GM04503 (cell line): ENCODE measurements at places on chromosomes 12 and 14.

GRCh38 chr12:59695379-59695778 is 99.5 kb downstream of the SLC16A7 start:
- DNase-seq = peak; percentile 31

- no peak for DNase-seq
Observed at GRCh38 chr12:31533470-31533869, 57.5 kb downstream of the DENND5B start.

DNA sequence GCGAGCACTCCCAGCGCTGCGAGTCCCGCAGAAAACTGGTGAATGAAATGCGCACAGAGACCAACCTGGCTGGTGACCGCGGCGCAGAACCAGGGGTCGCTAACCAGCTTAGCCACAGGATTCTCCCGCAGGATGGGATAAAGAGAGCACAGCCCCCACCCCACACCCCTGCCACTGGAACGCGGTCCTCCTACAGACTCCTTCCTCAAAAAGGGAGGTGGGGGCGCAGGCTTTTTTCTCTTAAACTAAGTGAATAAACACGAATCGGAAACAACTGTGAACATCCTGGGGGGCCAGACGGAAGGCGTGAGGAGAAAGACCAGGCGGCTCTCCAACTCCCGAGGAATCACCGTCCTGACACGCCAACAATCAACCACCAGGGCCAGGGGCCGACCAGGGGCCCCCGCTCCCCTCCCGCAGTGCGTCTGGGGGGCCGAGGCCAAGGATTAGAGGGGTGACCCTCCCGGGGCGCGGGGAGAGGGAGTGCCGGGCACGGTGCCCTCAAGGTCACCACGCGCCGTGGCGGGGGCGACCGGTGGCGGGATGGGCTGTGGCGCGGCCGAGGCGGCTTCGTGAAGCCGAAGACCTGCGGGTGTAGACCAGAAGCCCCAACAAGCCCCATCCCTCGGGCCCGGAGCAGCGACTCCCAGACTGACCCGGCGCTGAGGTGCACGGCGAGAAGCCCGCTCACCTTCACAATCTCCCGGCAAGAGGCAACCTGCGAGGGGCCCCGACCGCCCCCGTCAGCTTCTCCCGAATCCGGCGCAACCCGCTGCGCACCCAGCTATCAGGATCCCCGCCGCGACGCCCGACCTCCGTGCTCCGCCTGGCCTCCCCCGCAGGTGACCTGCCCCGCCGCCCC is 704 bp downstream of the ATP2B1 start:
- no peak for DNase-seq

DNA sequence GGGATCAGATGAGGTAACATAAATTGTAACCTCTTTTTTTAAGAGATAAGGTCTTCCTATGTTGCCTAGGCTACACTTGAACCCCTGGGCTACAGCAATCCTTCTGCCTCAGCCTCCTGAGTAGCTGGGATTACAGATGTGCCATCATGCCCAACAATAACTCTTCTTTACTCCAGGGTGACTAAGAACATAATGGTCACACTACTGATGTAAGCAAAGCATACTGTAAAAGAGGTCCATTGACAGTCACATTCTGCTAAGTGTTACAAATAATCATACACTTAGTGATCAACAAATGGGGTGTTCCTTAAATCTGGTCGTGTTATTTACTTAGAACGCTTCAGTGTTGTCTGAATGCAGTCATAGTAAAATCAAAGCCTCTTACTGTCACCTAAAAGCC is 68.9 kb downstream of the EPS8 start:
- no peak for DNase-seq

GRCh38 chr12:1593174-1594005 is 991 bp downstream of the FBXL14 start:
- DNase-seq = no peak

- no peak for DNase-seq
Observed at GRCh38 chr14:85811340-85811739, 281.4 kb downstream of the FLRT2 start.

DNA sequence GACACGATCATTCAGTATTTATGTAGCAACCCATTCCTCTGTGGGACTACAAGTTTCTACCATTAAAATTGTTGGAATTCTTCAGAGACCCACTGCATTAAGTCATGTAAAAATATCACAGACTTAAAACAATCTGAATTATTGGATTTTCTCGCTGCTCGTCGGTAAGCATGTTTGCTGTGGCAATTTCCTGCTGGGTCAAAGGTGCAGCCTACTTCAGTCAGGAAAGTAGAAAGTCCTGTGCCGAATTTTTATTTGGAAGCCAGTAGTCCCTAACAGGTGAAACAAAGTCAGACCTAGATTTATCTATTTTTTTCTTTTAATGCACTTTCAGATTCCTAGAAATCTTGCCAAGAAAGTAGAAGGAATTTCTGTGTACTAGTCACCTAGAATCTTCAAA is 110.4 kb upstream of the MYL2 start:
- no peak for DNase-seq

DNA sequence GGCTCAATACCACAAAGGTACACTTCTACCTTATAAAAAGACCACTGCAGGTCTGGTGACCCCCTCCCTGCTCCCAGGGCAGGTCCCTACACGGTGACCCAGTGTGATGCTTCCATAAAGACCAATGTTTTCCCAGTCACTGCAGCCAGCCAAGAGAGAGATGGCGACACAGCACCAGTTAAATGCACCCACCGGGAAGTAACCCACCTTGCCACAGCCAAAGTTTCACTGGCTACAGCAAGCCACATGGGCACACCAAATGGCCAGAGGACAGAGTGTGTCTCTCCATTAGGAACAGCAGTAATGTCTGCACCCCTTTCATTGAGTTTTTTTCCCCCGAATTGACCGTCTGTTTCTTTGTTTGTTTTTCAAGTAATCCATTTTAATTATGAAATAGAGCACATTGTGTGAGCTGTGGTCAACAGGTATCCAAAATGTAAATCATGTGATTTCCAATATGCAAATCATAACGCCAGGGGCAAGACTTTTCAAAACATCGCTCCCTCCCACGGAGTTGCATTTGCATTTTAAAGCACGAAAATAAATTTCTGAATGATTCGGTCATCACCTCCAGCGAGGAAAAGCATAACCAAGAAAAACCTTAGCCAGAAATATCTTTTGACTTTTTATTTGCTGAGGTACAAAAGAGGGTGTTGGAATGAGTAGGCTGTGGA is 48.9 kb upstream of the EML1 start:
- DNase-seq = no peak

DNA sequence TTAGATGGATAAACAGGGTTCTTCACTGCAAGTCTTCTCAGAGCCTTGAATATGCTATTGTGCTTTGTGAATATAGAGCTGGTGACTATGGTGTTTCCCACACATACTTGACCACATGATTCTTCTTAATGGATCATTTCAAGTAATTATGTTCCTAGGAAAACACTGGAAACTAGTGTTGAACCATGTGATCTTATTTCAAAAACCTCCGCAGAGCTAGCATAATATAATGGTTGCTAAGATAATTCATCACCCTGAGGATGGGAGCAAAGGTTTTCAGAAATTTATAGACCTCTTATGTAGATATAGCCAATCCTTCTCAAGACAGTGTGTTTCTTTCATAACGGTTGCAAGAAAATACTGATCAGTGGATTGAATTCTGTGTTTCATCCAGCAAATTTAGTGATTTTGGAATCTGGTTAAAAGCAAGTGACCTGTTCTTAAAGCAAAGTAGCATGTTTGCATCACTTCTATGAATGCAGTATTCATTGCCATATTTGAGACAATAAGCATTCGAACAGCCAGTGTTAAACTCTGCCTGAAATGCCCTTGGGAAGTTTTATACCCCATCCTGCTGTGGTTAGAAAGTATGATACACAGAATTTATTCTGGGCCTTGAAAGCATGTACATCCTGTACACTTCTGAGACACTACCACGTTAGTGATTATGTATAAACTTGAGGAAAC is 341.0 kb upstream of the E2F7 start:
- DNase-seq = no peak

DNA sequence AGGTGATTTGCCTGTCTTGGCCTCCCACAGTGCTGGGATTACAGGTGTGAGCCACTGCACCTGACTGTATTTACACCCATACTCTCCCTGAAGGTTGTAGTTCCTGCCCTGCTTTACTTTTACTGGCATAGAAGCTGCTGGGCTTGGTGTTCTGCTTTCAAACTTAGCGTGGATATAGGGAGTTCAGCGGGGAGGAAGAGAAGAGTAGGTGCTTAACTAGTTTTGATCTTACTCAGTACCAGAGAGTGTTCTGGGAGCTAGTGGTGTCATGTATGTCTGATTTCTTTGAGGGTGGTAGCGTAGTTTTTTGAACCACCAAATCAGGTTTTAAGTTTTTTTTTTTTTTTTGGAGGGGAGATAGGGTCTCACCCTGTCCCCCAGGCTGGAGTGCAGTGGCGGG is 13.8 kb downstream of the RCOR1 start:
- no peak for DNase-seq

DNA sequence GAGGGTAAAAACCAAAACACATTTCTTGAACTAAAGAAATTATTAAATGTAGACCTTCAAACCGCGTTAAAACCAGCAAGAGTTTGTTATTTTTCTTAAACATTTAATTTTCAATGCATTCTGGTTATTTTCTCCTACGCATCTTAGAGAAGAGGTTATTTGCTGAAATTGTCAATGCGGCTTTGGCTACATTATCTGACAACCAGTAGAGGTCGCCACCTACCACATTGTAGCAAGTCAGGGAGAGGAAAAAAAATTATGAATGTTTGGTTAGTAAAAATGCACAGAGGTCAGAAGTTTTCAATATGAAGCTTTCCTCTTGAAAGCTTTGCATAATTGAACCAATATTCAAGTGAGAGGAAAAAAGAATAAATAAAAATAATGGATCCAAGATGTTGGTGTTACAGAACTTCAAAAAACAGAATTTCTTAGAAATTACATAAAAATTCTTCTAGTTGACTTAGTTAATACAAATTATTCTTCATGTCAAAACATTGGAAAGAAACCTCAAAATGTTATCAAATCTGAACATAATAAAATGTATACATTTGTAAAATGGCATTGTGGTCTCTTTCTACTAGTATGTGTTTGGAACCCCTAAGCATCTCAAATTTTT is 159.4 kb upstream of the TMTC2 start:
- DNase-seq = no peak

DNA sequence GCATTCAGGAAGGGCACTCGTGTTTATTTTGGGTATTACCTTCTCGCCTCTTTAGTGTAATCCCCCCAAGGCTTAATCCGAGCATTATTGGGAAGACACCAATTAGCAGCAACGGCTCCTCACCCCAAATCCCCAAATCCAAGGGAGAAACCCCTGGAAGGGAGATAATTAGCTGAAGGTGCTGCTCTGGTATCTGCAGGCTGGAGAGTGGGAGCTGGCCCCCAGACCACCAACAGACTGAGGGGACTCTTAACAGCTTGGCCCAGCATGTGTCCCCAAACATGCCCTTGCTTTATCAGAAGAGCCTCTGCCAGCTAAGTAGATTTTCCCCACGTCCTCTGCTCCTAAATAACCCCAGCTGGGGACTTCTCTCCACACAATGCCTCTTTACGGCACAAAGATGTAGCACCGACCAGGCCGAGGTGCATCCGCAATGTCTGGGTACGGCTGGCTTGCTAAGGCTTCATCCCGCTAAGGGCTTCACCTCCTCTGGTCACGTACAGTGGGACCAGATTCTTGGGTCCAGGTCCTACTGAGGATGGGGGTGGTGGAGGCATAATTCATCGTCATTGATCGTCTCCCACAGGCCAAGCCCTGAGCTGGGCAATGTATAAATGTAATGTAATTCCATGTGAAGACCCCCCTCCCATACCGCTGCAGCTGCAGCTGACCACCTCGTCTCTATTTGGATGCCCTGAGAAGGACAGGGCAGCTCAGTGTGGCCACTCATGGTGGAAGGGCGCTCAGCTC is 123.7 kb upstream of the GSC start:
- DNase-seq = no peak

DNA sequence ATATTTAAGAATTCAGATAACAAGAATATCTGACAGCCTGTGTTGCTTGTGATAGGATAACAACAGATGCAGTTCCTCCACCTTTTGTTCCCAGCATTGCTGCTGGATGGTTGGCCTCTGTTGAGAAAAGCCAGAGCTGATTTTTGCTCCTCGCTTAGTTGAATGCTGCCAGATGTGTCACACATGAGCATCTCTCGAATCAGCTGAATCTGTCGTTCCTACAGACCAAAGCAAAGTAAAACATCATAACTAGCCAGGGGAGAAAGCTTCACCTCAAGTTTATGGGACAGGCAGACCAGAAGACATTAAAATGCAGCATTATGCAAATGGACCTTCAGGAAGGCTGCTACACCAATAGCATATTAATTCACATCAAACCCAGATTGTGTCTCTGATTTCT is 20.1 kb downstream of the RACGAP1 start:
- DNase-seq = no peak

DNA sequence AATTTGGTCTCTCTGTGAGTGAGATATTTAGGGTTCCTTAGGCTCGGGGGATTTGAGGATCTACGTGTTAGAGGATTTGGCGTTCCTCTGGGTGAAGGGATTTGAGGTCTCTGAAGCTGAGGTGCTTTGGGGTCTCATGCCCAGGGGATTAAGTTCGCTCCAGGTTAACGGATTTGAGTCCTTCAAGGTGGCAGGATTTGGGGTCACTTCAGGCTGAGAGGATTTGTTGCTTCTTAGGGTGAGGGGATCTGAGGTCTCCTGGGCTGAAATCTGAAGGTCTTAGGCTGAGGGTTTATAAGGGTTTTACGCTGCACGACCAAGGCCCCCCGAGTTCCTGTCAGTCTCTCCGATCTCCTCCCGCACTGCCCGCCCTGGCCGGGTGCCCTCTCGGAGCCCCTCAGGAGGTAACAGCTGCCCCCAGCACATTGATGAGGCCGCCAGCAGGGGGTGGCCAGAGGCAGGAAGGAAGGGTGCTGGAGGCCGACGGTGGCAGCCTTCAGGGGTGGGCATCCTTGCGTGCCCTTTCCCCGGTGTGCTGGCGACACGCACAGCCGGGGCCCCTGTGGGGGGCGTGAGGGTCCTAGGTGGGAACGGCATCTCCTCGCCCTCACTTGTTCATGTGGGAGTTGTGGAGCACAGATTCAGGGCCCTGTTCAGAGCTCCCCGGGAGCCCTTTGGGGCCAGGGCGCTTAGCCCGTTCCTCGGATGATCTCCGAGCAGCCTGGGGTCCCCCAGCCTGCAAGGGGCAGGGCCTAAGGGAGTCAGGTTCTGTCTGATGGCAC is 14.3 kb downstream of the CEP170B start:
- no peak for DNase-seq

DNA sequence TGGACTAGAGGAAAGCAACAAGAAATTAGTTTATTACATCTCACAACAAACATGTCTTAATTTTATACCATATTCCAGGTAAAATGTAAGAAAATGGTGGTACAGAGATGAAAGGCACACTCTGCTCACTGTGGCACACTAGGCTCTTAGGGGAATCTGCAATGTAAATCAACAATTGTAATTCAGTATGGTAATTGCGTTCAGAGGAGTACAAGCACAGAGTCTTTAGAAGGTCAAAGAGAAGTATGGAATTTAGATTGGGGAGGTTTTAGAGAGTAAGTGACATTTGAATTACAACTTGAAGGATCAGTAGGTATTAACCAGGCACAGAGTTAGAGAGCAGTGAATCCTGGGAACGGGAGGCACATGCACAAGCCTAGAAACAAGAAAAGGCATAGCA is 694.0 kb upstream of the USP15 start:
- DNase-seq = no peak

- no peak for DNase-seq
Observed at GRCh38 chr14:68461086-68461485, 331.8 kb downstream of the ZFP36L1 start.
